ENCODE measurements at places on chromosomes 3 and 15.

DNA sequence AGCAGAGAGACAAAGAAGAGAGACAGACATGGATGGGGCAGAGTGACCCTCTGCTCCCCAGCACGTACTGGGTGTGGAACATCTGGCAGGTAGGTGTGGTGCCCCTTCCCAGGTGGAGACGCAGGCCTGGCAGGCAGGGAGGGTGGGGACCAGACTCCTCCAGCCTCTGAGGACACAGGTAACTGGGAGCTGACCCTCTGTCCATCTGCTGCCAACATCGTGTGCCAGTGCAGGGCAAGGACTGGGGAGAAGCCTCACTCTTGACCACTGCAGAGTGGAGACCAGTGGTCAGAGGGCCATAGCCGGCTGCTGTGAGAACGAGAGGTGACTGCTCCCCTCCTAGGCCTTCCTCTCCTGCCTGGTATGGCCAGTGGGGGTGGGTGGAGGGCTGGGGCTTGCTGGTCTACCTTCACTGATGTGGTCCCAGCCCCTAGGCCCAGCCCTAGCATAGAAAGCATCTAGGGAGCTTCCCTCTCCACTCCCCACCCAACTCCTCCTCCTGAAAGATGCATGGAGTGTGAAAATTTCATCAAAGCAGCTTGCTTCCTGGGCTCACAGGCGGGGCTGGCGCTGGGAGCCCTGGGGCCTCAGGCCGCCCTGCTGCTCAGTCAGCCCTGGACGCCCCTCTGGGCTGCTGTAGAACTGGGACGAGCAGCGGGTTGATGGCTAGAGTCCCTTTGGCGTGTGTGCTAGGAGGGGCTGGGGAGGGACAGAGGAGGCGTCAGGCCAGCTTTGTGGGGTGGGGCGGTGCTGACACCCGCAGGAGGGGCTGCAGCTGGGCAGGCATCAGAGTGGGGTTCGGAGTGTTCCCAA is 90.3 kb downstream of the PLXNA1 start:
- no peak for DNase-seq

- DNase-seq: peak; percentile 97
Measured at GRCh38 chr3:189710620-189711402, 79.6 kb downstream of the TP63 start.

- peak; percentile 95 for DNase-seq
Measured at GRCh38 chr15:82132742-82133141, 86.9 kb upstream of the MEX3B start.

- no peak for DNase-seq
Measured at GRCh38 chr15:27850050-27850449, 249.1 kb downstream of the OCA2 start.

- peak; percentile 59 for DNase-seq
Measured at GRCh38 chr3:146598535-146598934, 6.6 kb downstream of the PLSCR5 start.

DNA sequence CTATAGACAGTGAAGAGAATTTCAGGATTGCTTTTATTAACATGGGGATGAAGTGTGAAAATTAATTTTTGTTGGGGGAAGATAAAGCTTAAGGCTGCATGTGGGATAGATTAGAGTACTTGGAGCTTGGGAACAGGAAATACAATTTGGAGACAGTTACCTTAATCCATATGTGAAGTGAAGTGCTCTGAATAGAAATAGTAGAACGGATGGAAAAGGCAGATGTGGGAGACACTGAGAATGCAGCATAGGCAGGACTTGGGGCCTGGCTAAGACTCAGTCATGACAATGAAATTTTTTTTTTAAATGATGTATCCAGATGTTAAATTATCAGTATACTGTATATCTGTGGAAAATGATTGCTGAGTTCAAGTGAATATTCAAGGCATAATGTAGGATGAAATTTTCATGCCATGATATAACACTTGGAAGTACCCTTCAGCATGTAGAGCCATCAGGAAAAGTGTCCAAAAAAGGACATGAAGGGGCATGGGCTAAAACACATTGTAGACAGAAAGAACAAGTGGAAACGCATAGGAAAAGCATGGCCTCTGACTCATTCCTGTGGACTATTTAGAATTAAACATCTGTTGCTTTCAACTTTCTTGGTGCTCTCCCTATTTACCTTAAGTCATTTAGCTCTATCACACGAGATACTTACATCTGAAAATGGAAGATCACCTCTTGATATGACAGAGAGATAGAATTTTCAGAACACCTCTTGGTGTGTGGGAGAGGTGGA is 134.8 kb downstream of the RBMS3 start:
- no peak for DNase-seq

Data from GM23248 (cell line).